ENCODE measurements at places on chromosomes 5 and 9.

DNA sequence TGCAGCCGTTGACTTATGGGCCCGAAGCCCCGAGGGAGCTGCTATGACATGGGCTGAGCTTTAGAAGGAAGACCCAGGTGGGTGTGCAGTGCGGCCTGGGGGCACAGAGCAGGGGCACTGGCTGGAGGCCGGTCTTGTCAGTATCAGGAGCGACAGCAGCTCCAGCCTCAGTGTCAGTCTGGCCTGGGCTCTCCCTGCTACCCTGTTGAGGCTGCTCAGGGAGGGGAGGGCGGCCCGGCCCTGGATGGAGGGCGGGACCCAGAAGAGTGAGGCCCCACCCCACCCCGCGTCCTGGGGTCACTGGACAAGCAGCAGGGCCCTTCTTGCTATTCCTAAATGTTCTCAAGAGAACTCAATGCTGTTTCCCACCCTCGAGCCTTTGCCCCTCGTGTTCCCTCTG is 18.0 kb downstream of the GFI1B start:
- DNase-seq = no peak

DNA sequence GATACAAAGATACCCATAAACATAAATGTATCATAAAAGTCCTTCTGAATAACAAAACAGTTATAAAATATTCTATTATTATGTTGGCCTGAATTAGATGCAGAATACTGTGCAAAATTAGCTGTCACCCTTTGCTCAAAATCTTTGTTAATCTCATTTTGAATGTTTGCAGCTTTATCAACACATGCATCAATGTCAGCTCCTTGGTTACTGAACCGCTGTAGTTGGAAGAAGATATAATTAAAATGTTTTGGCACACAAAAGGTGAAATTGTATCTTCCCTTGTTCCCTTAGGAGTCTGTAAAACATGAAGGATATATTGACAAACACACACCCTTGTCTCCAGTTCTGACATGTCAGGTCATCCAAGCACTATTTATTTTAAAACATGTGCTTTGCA is 146.3 kb upstream of the POU5F2 start:
- no peak for DNase-seq

DNA sequence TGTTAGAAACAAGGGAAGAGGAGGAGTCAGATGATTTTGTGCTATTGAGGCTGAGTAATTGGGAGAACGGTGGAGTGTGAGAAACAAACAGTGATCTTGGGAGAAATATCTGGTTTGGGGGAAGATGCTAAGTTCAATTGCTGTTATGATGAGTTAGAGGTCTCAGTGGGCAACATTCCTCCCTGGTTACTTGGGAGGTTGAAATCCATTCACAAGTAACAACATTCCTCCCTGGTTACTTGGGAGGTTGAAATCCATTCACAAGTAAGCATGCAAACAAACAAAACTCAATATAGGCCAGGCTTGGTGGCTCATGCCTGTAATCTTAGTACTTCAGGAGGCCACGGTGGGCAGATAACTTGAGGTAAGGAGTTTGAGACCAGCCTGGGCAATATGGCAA is 38.7 kb downstream of the AGXT2 start:
- DNase-seq = no peak

DNA sequence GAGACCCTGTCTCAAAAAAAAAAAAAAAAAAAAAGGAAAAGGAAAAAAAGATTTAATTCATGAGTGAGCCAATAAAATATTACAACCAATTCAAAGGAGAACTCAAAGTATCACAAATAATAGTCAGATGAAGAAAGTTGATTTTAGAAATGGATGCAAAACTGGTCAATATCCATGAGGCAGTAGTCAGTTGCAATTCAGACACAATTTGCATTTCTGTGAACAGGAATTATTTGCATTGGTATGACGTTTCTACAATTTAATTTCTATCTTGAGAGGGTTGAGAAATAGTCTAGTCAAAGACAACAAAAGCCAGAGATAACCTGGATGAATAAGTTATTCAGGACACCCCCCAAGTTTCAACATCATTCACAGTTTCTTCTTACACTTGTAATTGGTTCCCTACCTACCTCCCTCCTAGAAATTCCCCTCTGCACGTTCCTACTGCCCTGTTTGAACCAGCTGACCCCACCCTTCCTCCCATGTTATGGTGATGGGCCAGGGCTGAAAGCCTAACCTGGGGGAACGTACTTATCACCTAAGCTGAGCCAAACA is 28.6 kb upstream of the CDKN2AIPNL start:
- DNase-seq = no peak

DNA sequence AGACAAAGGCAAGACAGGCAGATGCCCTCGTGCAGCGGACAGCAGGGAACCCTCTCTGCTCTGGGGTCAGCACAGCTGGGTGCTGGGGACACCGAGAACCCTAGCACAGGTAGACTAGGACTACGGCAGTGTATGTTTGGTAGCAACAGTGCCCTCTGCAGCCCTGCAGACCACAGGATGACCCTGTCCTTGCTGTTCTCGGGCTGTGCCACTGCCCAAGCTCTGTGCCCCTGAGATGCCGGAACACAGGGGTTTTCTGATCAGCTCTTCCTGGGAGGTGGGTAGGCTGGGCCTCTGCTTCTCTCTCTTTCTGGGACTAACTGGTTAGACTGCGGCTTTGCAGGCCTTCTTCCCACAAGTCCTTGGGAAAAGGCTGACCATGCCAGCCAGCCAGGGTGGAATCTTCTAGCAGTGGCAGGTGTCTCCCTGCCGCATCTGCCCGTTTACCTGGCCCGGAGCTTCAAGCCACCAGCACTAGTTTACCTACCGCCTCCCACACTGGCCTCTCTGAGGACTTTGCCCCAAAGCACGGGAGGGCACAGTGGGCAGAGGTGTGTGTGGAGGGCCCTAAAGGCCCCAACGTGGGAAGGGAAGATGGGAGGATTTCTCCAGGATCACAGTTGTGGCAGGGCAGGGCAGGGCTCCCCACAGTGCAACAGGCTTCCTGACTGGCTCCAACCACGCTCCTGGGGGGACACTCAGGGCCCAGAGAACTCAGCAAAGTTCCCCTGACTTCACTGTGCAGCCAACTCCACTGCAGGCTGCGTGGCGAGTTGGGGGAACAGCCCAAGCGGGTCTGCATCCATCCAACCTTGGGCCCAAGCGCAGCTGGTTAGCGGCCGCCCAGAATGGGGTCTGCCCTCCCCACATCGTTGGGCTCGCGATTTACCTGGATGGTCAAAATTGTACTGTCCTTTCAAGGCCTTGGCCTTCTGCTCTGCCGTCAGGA is 1.2 kb downstream of the UCK1 start:
- no peak for DNase-seq

GRCh38 chr5:42943931-42944631 is 96.0 kb downstream of the ANXA2R start:
- DNase-seq = no peak

- no peak for DNase-seq
Measured at GRCh38 chr5:94314460-94315131, 303.8 kb downstream of the KIAA0825 start.

DNA sequence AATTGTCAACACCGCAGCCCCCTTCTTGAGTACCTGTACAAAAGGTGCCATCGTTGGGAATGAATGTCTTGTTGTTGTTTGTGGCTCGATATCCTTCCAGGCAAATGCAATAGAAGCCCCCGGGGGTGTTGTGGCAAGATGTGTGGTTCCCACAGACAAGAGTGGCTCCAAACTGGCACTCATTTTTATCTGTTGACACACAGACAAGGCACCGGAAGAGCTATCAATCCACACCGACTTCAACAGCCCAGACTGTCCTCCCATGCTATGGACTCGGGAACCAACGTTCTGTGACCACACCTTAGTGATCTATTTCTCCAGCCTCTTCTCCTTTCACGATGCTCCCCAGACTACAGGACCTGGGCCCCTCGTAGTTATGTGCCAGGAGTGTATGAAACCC is 25.9 kb downstream of the SUSD1 start:
- DNase-seq = no peak

DNA sequence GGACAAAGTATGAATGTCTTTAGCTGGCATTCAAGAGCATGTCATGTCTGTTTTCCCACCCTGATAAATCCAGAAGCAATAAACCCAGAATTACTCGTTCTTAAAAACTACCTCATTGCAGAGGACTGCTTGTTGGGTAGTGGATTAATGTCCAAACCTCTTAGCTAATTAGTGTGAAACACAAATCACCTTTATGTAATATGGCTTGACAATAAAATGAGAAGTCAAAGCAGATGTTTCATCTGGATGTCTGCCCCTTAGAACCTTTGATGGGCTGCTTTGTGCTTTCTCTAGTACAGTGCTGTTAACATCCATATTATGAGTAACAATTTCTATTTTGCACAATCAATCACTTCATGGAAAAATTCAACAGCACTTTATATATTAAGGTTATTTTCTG is 149.1 kb upstream of the TUT7 start:
- DNase-seq = no peak

DNA sequence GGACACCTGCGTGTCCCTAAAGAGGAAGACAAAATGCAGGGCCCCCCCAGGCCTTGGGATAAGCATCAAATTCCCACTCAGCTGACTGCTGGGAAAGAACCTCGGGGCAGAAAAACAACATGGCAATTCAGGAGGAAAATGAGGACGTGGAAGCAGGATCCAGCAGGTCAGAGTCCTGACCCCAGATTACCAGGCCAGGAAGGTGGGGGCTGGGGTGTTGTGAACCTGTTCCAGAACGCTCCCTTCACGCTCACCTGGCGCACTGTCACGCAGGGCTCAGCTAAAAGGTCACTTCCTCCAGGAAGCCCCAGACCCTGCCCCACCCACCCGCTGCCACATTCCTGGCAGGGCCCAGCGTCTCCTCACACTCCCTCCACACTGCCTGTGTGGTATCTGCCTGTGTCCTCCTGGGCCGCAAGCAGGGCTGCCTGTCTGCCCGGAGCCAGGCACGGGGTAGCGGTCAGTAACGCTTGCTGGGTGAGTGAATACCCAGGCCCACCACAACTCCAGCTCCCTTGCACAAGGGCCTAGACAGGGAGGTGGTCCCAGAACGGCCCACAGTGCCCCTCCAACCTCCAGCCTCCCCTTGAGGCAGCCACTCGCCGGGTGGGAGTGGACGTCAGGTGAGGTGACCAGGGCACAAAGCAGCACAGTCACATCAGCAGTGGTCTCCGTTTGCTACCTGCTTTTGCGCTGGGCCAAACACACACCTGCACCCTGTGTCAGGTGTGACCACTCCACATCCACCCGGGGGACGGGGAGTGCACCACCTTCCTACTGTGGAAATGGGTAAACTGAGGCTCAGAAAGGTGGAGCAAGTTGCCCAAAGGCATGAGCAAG is 18.1 kb downstream of the VAV2 start:
- DNase-seq = no peak

DNA sequence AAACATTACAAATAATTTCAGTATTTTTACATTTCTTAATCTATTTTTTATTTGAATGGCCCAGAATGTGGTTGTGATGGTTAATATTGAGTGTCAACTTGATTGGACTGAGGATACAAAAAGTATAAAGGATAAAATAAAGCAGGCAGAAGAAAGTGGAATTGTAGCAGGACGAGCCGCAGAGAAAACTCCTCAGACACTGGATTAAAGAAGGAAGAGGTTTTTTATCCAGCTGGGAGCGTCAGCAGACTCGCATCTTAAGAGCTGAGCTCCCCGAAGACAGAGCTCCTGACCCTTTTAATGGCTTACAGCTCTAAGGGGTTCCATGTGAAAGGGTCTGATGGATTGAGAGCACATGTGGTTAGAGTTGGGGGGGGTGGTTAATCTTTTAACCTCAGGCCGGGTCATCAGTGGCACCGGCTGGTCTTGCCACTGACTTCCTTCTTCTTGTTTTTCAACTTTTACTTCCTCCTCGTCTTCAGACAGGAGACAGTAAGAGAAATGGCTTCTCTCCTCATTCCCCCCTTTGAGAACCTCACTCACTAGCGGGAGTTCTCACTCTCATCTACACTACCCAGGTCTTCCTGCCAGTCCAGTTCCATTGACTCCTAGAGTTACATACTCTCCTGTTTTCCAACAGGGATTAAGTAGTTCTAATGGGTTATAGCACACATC is 80.0 kb downstream of the TMEM161B start:
- peak; percentile 8 for DNase-seq

- DNase-seq = no peak
Measured at GRCh38 chr5:82593481-82593880, 315.3 kb upstream of the RPS23 start.

- no peak for DNase-seq
Measured at GRCh38 chr5:64827703-64828102, 59.0 kb downstream of the CWC27 start.

DNA sequence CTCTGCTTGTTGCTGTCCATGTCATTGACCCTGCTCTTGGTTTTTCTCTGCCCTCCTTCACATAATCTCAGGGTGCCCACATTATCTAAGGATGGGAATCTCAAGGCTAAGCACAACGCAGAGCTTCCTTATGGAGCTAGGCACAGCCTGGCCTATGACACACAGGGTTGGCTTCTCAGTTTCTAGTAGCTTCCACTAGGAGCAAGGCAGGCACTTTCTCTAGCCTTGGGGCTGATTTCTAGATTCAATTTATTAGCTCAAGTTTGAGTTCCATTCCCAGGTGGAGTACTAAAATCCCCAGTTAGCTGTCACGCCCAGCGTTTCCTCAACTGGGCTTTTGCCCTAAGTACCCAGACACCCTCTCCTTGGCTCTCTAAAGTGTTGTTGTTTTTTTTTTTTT is 12.4 kb downstream of the IL4 start:
- no peak for DNase-seq

GRCh38 chr5:60436518-60436917 is 263.4 kb downstream of the DEPDC1B start:
- no peak for DNase-seq

GRCh38 chr5:107496466-107496865 is 174.3 kb downstream of the EFNA5 start:
- DNase-seq = no peak

- DNase-seq = no peak
Measured at GRCh38 chr5:123438902-123439301, 15.7 kb upstream of the CEP120 start.

DNA sequence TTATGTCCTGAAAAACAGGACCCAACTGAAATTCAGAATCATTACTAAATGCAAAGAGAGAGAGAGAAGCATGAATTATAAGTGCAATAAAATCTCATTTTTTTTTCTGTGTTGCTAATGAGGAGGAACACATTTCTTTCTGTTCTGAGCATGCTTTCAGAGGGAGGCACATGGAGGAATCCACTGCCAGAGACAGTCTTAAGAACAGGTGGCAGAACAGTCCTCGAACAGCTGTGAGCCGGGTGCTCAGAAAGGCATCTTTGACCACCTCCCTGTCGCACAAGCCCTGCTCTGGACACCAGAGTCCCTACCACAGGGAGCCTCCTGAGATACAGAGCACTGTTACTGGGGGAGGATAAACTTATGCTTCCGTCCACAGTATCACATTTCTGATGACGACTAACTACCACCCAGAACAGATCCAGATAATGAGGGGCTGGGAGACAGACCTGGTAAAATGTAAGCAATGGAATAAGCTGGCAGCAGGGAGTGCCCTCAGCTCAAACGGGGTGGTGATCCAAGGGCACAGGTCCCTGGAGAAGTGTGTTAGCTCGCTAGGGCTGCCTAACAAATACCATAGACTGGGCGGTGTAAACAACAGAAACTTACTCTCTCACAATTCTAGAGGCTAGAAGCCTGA is 134.0 kb downstream of the SLC1A3 start:
- no peak for DNase-seq

Measured in foreskin keratinocyte (primary cell).